ENCODE measurements at places on chromosomes 16 and 17.

DNA sequence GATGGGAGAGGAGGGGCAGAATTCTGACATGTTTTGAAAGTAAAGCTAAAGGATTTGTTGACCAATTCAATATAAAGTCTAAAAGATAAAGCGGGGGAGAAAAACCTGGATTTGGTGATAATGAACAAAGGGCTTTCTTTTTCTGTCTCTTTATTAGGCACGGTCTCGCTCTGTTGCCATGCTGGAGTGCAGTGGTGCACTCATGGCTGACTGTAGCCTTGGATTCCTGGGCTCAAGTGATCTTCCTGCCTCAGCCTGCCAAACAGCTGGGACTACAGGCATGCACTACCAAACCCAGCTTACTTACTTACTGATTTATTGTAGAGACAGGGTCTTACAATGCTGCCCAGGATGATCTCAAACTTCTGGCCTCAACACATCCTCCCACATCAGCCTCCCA is 7.5 kb downstream of the CDR2 start:
- peak; percentile 52 for DNase-seq

DNA sequence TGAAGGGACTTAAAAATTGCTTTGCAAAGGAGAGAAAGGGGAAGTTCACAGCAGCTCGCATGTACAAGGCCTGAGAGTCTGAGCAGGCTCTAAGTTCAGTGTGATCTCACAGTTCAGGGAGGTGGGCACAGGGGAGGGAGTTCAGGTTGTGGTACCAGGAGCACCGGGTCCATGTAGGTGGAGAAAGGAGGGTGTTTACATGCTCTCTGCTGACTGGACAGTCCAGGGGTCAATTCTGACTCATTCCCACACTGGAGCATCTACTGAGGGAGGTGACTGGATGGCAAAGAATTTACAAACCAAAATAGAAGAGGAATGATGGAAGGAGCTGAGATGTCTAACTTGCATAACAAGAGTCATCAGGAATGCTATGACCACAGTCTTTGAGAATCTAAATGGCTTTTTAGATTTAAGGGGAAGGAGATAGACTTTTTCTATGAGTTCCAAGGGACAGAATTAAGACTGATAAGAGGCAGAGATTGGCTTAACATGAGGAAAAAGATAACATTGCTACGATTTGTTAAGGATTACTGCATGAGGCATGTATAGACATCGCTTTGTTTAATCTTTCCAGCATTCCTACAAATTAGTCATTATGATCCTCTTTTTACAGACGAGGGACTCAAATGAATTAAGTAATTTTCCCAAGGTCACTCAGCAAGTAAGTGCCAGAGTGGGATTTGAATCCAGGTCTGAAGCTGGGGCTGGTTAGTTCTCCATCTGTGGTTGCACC is 29.9 kb downstream of the MIS12 start:
- DNase-seq, result peak; percentile 99

DNA sequence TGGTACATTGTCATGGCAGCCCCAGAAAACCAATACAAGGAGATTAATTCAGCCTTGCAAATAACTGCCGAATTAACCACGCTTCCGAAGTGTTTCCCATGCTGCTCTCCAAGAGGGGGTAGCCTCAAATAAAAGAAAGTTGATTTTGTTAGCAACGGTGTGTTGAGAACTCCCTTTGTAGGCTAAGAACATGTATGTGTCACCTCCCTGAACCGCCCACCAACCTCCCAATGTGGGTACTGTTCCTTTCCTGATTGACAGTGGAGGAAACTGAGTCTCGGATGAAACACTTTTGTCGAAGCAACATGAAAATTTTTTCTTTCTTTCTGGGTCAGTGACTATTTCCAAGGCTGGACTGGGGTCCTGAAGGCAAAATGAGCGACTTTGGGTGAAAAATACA is 25.1 kb downstream of the CACNG4 start:
- DNase-seq, result no peak

- peak; percentile 69 for DNase-seq
Measured at GRCh38 chr16:30567160-30567990, 4.1 kb downstream of the ZNF688 start.

Measured in renal cortical epithelial cell (primary cell).